ENCODE measurements at places on chromosomes 2 and 18.
A peak's percentile ranks its signal among the peaks of the same experiment; 100 is the strongest.

- no peak for DNase-seq
Observed at GRCh38 chr2:11437602-11438001, 28.4 kb downstream of the E2F6 start.

- DNase-seq, result no peak
Observed at GRCh38 chr2:218780851-218781690, 876 bp upstream of the CYP27A1 start.

DNA sequence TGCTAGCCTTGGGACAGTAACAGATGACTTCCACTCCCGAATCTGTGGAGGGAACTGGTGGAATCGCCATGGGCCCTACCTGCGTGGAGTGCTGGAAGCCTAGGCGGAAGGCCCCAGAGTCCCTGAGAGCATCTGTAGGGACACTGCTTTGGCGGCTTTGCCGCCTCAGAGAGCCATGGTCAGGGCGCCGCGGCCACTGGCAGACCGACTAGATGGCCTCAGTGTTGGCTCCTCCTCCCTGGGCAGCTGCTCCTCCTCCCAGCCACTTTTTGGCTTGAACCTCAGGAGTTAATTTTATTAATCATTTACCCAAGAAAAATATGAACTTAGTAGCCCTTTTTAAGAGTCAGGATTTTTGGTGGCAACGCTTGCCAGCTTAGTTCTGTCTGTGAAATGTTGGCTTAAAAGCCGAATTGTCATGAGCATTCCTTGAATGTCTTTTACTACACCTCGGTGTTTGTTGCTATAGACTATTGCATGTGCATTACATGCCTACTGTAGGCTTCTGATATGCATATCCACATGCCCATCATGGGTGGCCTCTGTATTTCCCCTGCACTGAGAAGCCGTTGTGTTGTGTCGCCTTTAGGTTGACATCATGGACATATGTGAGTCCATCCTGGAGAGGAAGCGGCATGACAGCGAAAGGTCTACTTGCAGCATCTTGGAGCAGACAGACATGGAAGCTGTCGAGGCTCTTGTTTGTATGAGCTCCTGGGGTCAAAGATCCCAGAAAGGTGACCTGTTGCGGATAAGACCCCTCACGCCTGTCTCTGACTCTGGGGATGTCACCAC is 2.4 kb downstream of the KLF11 start:
- no peak for DNase-seq

DNA sequence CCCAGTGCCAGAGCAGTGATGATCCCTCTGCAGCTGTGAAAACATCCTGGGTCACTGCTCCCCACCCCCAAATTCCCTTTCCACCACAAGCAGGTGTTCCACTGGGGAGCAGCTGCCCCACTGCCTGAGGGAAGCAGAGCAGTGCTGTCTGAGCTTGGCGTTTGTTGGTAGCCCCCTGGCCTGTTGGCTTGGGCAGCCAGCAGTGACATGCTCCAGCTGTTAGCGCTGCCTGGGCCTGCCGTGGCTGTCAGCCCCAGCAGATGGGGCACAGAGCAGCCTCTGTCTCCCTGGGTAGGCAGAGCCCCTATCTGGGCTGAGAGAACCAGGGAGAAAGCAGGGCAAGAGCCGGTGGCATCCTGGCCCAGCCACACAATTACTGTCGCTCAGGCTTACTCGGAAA is 247.7 kb downstream of the GLI2 start:
- no peak for DNase-seq

GRCh38 chr2:25431604-25432003 is 89.9 kb upstream of the DNMT3A start:
- no peak for DNase-seq

DNA sequence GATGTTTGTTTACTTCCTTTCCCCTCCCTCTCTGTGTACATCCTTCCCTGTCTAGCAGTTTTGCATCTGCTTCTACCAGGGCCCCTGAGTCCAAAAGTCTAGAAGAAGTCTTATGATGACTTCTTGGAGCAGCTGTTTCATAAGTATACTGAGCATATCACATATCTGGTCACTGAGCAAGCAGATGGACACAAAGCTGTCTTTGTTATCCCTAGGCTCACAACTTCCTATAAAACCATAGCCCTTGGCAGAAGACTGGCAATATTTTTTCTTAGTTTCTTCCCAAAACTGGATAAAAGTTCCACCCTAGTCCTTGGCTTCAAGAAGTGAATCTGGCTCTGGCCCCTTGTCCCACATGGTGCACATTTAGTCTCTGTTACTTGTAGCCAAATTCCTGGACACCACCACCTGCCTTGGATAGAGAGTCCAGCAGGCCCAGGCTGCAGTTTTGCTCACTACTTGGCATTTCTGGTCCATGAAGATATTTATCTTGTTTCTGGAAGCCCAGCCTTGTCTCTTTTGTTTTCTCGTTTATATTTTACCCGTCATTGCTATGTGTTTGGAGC is 22.5 kb downstream of the THOC1 start:
- DNase-seq, result no peak

DNA sequence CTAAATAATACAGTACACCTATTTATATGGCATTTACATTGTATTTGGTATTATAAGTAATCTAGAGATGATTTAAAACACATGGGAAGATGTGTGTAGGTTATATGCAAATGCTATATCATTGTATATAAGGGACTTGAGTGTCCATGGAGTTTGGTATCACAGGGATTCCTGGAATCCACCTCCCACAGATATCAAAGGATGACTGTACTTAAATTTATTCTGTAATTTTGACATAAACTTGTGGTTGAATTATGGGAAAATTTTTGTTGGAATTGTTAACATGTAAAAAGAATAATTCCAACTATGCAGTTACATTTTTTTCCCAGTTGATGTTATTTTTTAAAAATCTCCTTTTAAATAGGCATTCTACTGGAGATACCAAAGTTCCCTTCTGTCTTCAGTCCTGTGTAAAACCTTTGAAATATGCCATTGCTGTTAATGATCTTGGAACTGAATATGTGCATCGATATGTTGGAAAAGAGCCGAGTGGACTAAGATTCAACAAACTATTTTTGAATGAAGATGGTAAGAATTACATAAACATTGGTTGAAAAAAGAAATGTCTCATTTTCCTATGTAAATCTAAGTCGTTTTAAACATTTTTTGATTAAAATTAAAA is 24.1 kb downstream of the GLS start:
- DNase-seq, result peak; percentile 47

GRCh38 chr2:227906991-227907390 is 35.6 kb downstream of the DAW1 start:
- DNase-seq, result no peak

- no peak for DNase-seq
Observed at GRCh38 chr2:29106256-29106655, 9.0 kb upstream of the CLIP4 start.

DNA sequence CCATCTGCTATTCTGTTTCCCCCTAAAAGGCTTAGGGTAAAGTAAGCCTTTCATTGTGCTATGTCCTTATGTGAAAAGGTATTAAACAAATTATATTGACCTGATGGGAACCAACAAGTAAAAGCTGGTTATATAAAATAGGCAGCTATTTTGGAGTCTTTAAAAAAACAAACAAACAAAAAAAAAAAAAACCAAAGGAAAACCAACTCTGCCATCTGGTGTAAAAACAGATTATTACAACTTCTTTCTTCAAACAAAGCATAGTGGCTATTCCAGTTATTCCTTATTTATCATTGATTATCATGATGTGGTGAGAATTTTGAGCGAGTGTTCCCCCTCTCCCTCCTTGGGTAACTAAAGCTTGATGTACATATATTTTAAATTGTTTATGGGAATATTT is 122.3 kb upstream of the FHL2 start:
- no peak for DNase-seq

DNA sequence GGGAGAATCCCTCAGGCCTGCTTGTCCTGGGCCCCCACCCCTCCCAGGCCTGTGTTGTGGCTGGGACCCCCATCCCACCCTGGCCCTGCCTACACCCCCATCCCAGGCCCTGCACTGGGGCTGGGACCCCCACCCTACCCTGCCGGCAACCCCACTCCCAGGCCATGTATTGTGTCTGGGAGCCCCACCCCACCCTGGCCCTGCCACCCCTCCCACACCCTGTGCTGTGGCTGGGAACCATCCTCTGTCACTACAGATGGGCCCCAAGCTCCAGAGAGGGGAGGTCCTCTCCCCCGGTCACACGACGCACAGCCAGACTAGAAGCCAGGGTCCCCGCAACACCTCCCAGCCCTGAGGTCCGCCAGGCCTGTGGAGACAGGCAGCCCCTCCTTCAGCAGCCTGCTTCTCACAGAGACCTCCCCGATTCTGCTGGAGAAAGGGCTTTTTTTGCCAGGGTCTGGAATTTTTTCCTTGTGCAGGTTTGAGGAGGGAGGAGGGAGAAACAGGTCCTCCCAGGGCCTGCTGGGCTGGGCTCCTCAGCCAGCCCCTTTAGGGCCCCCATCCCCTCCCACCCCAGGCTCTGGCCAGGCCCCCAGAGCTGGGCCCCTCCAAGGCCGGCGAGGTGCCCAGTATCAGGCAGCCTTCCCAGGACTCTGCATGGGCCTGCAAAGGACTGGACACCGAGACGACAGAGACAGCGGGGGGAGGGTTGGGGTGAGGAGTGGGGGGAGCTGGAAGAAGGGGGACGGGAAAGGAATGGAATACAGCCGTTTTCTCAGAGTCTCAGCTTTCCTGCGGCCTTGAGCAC is 28.0 kb downstream of the KIF1A start:
- DNase-seq, result no peak

DNA sequence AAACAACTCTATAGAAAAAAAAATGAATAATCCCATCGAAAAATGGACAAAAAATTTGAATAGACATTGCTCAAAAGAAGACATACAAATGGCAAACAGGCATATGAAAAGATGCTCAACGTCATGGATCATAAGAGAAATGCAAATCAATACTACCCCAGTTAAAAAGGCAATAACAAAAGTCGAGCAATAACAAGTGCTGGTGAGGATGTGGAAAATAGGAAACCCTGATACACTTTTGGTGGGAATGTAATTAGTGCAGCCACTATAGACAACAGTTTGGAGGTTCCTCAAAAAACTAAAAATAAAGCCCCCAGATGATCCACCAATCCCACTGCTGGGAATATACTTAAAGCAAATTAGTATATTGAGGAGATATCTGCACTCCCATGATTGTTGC is 701.5 kb downstream of the NUP35 start:
- no peak for DNase-seq

GRCh38 chr2:170013802-170014551 is 164.0 kb upstream of the MYO3B start:
- DNase-seq, result peak; percentile 14

GRCh38 chr2:74693668-74694067 is 39.6 kb downstream of the SEMA4F start:
- no peak for DNase-seq

DNA sequence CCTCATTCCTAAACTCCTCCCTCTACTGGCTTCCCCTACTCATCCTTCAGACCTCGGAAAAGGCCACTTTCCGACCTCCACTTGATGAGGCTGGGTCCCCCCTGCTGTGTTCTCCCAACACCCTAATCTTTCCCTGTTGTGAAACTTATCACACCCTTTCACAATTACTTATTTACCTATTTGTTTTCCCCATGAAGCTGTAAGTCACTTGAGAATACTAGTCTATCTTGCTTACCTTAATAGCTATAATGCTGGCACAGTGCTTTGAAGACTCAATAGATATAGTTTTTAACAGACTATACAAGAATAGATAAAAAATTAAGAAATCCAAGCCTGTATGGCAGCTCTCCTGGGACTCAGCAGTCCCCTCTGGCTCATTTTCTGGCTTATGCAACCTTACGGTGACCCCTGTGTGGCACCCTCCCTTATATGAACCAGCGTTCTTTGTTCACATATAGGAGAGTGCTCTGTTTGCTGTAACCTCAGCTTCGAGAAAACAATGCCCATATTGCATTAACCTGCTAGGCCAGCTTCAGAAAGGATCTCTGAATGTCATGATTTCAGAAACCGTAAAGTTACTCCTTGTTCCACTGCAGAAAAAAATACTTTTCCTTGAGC is 220.4 kb upstream of the PKDCC start:
- DNase-seq, result no peak

DNA sequence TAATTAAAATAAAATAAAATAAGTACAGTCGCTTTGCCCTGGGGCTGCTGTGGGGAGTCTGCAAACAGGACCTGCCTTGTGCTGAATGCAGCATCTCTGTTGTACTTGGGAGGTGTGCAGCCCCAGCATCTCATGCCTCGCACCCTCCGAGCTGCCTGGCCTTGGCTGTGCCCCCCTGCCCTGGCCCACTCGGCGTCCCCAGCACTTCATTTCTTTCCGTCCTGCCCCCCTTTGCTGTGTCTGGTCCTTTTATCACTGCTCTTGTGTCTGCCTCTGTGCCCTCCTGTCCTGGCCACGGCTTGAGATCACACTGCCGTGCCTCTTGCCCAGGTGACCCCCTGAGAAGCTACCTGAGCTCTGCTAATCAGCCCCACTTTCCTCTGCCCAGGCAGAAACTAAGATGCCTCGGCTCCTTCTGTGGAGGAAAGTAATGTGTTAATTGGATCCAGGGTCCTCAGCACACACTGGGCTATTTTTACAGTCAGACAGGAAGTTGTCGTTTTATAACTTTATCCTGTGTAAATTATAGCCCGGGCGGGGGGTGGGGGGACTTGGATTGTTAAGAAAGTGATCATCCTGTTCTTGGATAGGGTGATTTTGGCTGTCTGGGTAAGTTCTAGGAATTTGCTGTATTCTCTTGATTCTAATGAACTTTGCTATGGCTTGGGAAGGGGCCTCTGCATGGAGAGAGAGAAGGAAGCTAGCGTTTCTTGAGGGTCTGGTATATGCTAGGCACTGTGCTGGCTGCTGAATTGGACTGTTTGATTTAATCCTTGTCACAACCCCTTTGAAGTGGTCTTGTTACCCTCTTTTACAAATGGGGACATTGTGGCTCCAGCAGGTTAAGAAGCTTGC is 69.4 kb downstream of the AGAP1 start:
- DNase-seq, result no peak

Data from brain microvascular endothelial cell (primary cell).